ENCODE measurements at places on chromosomes 7 and 10. TPM values are rescaled to one million over a fixed set of nuclear protein-coding genes. Genes with fewer than 3 reads are reported as not detected.

The BTBD16 gene
- not detected for total RNA-seq

The FBXL13 gene
- total RNA-seq: 0.73 TPM

The NPY gene
- total RNA-seq: not detected

The HMX2 gene
- total RNA-seq: not detected

The ZNF25 gene
- total RNA-seq: 7.0 TPM

The PTPRZ1 gene
- total RNA-seq: not detected

The WDFY4 gene
- total RNA-seq: not detected

The NRCAM gene
- total RNA-seq: 0.78 TPM

The LRRC17 gene
- 9.6 TPM for total RNA-seq

The CFAP69 gene
- total RNA-seq: 7.7 TPM

The GPC2 gene
- total RNA-seq: 0.73 TPM

The TEX36 gene
- not detected for total RNA-seq

The AP1S1 gene
- total RNA-seq: 119 TPM

The NPSR1 gene
- not detected for total RNA-seq

The PSMC2 gene
- total RNA-seq: 193 TPM

The SLC18A3 gene
- total RNA-seq: not detected

The SLC16A9 gene
- 0.59 TPM for total RNA-seq

The CYP3A4 gene
- not detected for total RNA-seq

The SLC39A12 gene
- not detected for total RNA-seq

The POMZP3 gene
- 7.0 TPM for total RNA-seq

The SLF2 gene
- total RNA-seq: 30.9 TPM

All from subcutaneous preadipocyte (primary cell).